ENCODE measurements at places on chromosomes 5 and 9. TPM values are rescaled to one million over a fixed set of nuclear protein-coding genes. Genes with fewer than 3 reads are reported as not detected.
A peak's percentile ranks its signal among the peaks of the same experiment; 100 is the strongest.

DNA sequence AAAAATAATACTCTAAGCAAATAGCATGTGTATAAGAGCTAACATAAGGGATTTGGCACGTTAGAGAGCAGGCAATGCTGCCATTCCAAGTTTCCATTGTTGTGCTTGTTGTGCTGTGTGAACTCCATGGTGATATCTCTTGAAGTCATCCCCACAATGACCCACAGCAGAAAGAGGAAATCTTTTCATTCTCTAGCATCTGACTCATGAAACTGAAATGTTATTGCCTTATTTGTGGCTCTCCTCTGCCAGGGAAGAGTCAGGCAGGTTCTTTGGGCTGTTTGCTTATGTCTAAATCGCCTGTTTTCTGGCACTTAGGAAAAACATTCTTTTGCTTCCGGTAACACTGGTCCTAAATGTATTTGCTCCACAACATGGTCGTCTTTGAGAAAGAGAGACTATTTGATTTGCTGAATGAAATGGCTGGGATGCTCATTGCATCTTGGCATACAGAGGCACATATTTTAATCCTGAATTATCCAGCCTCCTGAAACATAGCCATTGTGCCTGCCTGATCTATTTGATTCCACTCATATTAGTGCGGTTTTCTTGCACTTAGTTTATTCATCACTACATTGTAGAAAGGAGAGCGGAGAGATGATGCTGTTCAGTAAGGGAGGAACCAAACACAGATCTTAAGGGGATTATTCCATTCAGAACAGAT is 188.8 kb downstream of the CSNK1G3 start:
- no peaks in the 10 kb centered on the region for H3K36me3 ChIP-seq
- H3K4me3 ChIP-seq = no peak overlapping the region
- DNase-seq = no peak
- no peaks in the 10 kb centered on the region for H3K27me3 ChIP-seq

GRCh38 chr5:103133231-103133630 is 13.1 kb downstream of the PPIP5K2 start:
- no peak overlapping the region for H3K4me3 ChIP-seq
- peaks cover 18% of the 10 kb centered on the region for H3K4me1 ChIP-seq
- H3K36me3 ChIP-seq = peaks cover 54% of the 10 kb centered on the region

Gene SELENOP
- total RNA-seq = 213 TPM

Gene DRD1
- total RNA-seq = not detected

DNA sequence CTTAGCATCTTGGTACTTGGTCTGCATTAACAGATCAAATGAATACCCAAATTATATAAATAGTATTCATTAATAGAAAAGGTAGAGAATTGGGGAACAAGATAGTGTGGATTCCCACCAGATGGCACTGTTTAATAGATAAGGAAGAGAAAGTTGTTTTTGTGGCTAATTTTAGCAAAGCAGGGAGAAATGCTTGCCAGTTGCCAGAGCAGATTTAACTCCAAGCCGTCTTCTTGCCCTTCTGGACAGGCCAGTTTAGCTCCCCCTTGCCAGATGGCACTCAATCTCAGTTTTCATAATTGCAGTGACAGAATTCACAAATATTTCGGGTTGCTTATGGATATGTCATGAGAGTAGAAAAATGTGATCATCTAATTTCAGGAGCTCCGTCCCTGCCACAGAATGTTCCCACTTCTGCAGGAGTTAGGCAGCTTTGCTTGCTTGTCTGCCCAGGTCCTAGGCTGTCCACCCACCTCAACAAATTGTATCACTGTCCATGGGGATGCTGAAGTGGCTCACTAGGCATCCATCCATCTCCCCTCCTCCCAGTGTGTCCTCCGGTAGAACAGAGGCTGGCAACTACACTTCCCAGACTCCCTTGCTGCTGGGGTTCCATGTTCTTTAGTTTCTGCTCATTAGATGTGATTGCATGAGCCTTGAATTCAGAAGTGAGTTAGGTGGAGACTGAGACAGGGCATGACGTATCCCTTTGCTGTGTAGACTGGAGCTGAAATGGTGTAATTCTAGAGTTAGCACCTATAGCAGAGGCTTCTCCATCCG is 11.8 kb upstream of the HEXB start:
- peaks cover 21% of the 10 kb centered on the region for H3K4me1 ChIP-seq
- no peaks in the 10 kb centered on the region for H3K27me3 ChIP-seq
- peak overlapping the region; percentile 67 for H3K27ac ChIP-seq
- DNase-seq = no peak
- no peaks in the 10 kb centered on the region for H3K36me3 ChIP-seq
- H3K4me3 ChIP-seq = peak overlapping the region; percentile 53

Gene BARHL1
- total RNA-seq = not detected

DNA sequence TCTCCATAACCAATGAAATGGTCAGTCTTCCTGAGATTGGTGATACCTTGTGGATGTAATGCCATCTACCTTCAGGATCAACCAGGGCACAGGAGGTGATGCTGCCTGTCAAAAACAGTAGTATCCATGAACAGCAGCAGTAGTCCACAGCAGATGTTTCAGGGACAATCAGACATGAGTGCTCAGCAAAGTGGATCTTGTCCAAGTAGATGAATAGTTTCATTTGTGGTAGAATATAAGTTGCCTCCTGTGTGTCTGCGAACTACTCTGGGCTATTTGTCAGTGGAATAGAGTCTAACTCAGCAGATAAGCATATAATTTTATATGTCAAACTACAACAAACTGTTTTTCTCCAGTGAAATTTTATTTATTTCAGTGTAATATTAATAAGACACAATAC is 1860.1 kb upstream of the ACO1 start:
- no peak for DNase-seq
- H3K27ac ChIP-seq = no peak overlapping the region
- no peaks in the 10 kb centered on the region for H3K36me3 ChIP-seq
- no peaks in the 10 kb centered on the region for H3K4me1 ChIP-seq
- no peaks in the 10 kb centered on the region for H3K27me3 ChIP-seq

DNA sequence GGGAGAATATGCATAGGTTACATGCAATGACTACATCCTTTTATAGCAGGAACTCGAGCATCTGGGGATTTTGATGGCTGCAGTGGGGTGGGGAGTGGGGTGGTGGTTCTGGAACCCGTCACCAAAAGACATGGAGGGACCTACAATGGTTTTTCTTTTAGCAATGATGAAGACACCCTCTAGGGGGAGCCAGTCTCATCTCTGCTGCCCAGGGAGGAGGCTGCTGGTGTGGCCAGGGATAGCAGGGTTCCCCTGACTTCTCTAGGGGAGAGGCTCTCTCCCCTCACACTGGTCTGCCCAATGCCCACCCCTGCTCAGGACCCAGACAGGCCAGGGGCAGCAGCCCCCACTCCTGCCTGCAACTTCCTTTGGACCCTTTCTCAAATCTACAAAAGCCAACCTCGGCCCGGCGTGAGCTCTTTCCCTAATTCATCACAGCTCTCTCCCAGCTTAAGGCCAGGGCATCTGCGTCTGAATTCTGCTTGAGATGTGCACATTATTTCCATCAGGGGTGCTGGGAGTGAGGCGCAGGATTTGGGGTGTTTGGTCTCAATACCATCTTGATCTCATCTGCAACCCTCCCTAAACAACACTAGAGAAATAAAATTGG is 73.6 kb upstream of the RETREG1 start:
- H3K4me3 ChIP-seq = no peak overlapping the region
- H3K36me3 ChIP-seq = peaks cover 6% of the 10 kb centered on the region
- H3K27ac ChIP-seq = no peak overlapping the region
- no peaks in the 10 kb centered on the region for H3K27me3 ChIP-seq

DNA sequence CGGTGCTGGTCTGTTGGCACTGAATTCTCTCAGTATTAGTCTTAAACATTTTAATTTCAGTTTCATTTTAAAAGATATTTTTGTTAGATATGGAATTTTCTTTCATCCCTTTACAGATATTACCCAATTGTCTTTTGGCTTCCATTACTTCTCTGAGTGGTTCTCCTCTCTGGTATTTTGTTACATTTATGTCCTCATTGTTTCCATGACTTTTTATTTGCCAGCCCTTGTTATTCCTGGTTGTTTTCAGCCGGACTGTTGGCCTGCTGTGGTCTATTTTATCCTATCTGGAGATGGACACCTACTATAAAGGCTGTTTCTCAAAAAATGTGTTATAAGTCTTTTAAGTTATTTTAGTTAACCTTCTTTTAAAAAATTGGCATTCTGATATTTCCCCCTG is 117.2 kb downstream of the ARHGEF28 start:
- no peaks in the 10 kb centered on the region for H3K27me3 ChIP-seq
- H3K4me1 ChIP-seq = peaks cover under 1% of the 10 kb centered on the region
- H3K27ac ChIP-seq = no peak overlapping the region
- no peaks in the 10 kb centered on the region for H3K36me3 ChIP-seq
- DNase-seq = no peak

DNA sequence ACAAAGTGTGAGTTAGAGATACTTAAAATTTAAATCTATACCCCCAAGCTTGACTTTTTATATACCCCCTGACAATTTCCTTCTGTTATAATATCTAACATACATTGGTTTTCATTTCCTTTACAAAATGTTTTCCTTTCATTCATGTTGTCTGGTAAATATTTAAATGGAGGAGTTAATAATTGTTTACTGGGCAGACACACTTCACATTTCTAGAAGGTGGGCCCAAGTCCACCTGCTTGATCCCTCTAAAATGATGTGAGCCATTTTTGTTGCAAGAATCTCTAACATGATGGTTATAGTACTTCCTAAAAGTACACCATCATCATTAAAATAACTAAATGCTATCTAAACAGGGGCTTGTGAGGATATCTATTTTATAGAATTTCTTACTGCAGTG is 155.9 kb downstream of the FAM174A start:
- DNase-seq = no peak
- H3K27ac ChIP-seq = no peak overlapping the region
- H3K36me3 ChIP-seq = no peaks in the 10 kb centered on the region
- H3K4me3 ChIP-seq = no peak overlapping the region
- H3K27me3 ChIP-seq = no peaks in the 10 kb centered on the region

DNA sequence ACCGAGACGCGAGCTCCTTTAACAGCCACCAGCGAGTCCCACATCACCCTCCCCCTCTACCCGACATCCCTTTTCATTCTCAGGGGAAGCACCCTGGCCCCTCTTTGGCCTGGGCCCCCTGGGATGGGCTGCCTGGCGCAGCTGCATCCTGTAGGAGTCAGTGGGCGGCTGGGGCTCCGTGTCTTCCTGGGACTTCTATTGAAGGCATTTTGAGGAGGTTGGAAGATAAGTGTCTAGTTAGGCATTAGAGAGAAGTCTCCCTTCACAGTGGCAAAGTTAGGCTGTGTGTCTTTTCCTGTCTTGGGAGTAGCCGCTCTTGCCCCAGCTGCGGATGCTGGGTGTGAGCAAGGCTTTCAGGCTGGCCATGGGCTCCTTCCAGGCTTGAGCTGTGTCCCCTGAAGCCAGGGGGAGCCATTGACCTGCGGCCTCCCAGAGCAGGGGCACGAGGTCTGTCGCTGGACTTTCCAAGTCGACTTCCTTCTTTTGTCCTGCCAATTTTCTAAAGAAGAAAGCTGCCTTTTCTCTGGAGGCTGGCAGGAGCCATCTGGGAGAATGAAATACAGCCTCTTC is 18.6 kb upstream of the NKD2 start:
- DNase-seq = peak; percentile 78
- peak overlapping the region; percentile 86 for H3K27ac ChIP-seq
- H3K4me3 ChIP-seq = no peak overlapping the region
- H3K27me3 ChIP-seq = no peaks in the 10 kb centered on the region

GRCh38 chr5:180067986-180068385 is 3.6 kb downstream of the RNF130 start:
- no peaks in the 10 kb centered on the region for H3K36me3 ChIP-seq
- H3K4me1 ChIP-seq = peaks cover 42% of the 10 kb centered on the region
- no peak for DNase-seq
- H3K27me3 ChIP-seq = no peaks in the 10 kb centered on the region
- H3K4me3 ChIP-seq = no peak overlapping the region

GRCh38 chr9:134624621-134625181 is 16.9 kb upstream of the COL5A1 start:
- DNase-seq = no peak
- H3K36me3 ChIP-seq = no peaks in the 10 kb centered on the region

DNA sequence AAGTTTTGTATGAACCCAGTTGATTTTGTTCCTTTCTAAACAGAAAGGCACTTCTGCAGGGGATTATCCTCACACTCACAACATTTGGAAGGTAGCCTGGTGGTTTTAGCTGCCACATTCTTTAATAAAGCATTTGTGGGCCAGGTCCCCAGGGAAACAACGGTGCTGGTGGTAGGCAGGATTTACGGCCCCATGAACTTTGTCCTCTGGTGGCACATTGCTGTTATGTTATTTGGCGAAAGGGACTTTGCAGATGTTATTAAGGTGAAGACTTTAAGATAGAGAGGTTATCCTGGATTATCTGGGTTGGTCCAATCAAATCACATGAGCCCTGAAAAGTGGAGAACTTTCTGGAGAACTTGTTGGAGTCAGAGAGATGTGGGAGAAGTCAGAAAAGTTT is 86.3 kb upstream of the C9orf72 start:
- DNase-seq = no peak
- H3K27me3 ChIP-seq = peaks cover 6% of the 10 kb centered on the region
- no peak overlapping the region for H3K27ac ChIP-seq
- no peak overlapping the region for H3K4me3 ChIP-seq

Gene PCDHB3
- 0.77 TPM for total RNA-seq

DNA sequence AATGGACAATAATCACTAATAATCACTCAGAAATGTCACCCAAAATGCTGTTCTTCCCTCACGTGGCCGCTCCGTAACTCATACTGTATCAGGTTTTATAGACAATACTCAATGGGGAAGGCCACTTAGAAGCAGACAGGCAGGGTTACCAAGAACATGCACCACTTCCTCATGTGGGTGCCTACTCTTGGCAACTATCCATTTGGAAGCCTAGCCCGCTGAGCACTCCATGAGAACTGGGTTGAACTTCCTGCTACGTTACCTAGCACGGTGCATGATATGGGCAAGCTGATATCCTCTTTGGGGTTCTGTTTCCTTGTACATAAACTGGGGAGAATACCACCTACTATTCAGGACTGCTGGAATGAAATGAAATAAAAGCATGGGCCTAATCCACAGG is 14.3 kb downstream of the DAP start:
- H3K4me3 ChIP-seq = no peak overlapping the region
- peaks cover 58% of the 10 kb centered on the region for H3K36me3 ChIP-seq

- no peak for DNase-seq
- no peak overlapping the region for H3K27ac ChIP-seq
Measured at GRCh38 chr5:169756071-169756765, 119.1 kb downstream of the DOCK2 start.

- H3K27ac ChIP-seq = no peak overlapping the region
- H3K27me3 ChIP-seq = no peaks in the 10 kb centered on the region
- H3K4me3 ChIP-seq = no peak overlapping the region
- no peaks in the 10 kb centered on the region for H3K36me3 ChIP-seq
- peaks cover 21% of the 10 kb centered on the region for H3K4me1 ChIP-seq
Measured at GRCh38 chr5:74098456-74098855, 472.5 kb downstream of the ARHGEF28 start.

Gene MLLT3
- total RNA-seq = 17.5 TPM
